ENCODE measurements at places on chromosomes 5 and 9.
A peak's percentile ranks its signal among the peaks of the same experiment; 100 is the strongest.

DNA sequence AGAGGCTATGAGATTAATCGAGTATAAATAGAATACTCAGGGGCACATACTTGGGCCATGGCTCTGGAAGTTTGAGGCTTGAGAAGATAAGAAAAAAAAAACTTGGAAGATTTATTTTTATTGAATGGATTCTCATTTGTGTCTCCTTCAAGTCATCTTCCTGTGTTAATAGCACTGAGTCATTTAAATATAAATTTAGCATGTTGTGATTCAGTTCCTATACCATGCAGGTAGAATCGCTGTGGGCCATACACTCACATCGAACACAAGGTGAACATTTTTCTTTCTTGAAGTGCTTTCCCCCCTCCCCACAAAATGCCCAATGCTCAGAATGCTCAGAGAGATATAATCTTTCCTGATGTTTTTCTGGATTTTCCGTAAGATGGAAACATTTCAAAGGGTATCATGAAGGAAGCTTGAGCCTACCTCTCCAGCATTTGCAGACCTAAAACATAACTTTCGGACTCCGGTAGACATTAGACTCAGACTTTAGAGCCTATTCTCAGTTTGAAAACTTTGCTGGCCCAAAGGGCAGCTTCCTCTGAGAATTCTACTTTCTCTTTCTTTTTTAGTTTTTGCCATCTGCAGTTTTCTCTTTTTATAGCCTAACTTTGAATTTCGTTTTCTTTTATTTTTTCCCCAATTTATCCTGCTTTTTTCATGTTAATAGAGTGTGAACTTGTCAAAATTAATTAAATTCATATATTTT is 737.6 kb upstream of the NUDT12 start:
- DNase-seq = no peak

DNA sequence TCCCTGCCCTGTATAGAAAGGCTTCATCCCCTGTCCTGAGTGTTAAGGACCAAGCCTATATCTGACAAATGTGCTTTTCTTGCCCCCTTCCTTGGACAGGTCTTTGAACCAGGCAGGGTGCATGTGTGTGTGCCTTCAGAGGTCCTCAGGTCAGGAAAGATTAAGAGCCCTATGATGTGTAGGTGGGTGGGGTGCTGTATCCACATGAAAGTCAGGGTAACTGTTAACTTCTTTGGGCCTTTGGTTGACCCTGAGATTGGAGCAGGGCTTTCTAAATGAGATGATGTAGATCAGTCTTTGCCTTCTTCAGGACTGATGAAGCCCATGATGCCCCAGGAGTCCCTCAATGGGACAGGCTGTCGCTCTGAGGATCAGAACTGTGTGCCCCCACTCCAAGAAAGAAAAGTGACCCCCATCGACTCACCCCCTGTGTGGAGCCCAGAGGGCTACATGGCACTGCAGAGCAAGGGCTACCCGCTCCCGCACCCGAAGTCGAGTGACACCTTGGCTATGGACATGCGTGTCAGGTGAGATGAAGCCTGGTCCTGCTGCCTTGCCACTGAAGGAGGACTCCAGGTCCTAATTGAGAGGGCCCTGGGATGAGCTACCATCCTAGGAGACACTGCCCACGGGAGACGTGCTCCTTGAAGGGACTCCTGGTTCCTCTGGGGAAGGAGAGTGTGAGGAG is 29.4 kb upstream of the POMT1 start:
- no peak for DNase-seq

DNA sequence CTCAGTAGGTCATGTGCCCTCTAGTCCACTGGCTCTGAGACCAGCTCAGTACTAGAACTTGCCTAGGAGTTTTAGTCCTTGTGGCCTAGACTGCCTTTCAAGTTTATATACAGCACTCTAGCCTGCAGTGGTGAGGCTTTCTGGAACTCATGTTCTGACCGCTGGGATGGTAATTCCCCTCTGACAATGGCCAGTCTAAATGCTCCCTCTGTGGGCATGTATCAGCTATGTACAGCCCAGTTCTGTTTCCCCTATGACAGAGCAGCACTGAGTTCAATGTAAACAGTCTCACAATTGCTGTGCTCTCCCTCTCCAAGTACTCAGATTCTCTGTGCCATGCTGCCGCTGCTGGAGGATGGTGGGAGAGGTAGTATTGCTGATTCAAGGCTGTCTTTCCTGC is 68.6 kb upstream of the SLC27A6 start:
- no peak for DNase-seq

GRCh38 chr5:84379749-84380148 is 4.9 kb downstream of the EDIL3 start:
- DNase-seq = no peak

DNA sequence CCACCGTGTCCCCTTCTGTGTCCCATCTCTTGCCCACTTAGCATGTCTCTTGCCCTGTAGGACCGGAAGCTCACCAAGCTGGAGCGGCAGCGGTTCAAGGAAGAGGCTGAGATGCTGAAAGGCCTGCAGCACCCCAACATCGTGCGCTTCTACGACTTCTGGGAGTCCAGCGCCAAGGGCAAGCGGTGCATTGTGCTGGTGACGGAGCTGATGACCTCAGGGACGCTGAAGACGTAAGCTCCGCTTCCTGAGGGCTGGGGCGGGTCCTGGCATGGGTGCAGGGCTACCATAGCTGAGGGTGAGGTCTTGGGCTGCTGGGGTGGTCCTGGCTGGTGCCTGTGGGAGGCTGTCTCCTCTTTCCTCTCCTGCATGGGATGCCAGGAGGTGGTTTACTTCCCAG is 45.7 kb downstream of the WNK2 start:
- DNase-seq = no peak

DNA sequence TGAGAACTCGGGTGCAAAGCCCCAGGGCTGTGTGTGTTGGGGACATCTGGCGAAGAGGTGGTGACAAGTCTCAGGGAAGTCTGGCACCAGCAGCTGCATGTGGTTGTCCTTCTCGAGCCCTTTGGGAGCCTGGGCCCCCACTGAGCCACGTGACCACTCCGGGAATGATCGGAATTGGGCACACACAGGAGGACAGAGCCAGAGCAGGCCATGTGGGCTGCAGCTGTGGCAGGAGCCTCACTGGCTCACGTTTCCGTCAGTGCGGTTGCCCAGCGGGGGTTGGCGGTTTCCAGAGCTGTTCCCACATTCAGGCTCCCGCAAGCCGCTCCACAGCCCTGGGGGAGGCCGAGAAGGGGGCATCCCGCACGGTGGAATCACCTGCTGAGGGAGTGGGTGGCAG is 6.8 kb upstream of the CEL start:
- no peak for DNase-seq

DNA sequence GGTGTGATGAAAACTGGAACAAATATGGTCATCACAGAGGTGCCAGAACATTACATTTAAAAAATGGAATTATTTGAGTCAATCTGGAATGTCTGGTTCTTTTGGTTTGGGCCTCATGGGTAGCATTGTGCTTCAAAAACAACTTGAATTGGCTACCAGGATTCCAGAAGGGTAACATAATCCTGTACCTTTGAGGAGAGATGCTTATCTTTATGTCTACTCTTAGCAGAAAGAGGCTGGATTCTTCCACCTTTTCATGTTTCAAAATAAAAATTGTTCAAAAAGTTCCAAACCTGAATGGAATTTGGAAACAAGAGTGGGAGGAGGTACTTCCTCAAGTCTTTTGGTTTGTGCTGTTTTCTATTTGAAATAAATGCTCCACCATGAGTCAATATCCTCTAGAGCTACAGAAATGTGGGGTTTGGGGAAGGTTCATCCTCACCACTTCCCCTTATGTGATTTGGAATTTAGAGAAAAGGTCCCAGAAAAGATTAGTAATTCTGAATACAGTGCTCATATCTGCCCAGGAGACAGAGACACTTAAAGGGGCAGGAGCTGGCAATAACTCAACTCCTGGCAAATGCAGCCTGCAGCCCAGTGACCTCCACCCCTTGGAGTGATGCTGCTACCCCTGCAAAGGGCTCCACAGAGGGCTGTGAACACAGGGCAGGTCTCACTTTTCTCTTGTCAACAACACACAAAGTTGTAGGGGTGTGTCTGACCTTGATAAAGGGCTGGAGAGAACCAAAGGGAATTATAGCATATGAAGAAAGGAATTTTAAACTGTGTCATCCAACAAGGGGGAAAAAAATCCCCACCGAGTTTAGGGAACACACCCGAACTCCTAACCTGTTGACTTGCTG is 272.8 kb downstream of the CWC27 start:
- DNase-seq = no peak

GRCh38 chr5:168086104-168086610 is 205.3 kb upstream of the WWC1 start:
- DNase-seq = no peak

DNA sequence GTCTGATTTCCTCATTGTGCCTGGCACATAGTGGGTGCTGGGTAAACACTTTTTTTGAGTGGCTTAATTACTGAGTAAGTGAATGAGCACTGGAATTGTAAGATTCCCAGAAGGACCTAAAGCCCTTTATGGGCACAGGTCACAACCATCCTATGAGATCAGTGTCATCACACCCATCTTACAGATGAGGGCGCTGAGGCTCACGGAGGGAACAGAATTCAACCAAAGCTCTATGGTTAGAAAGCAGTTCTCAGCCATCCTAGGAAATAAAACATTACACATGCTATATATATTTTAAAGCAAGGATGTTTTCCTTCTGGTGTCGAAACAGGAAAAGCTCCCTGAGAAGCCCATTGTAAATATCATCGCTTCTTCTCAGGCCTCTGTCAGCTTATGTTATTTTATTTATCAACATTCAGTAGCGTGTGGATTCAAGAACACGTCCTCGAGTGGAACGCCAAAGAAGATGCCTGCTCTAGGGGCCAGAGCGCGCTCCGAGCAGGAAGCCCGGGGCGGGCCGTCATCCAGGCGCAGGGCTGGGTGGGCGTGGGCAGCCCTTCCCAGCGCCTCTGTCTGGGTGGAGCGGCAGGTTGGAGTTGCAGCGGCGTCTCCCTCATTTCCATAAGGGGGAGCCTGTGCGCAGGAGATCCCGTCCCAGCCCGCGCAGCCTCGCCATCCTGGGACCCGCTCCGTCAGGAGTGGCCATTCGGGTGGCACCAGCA is 155.8 kb upstream of the SMIM23 start:
- peak; percentile 35 for DNase-seq

GRCh38 chr5:9054322-9054721 is 491.6 kb downstream of the SEMA5A start:
- no peak for DNase-seq

DNA sequence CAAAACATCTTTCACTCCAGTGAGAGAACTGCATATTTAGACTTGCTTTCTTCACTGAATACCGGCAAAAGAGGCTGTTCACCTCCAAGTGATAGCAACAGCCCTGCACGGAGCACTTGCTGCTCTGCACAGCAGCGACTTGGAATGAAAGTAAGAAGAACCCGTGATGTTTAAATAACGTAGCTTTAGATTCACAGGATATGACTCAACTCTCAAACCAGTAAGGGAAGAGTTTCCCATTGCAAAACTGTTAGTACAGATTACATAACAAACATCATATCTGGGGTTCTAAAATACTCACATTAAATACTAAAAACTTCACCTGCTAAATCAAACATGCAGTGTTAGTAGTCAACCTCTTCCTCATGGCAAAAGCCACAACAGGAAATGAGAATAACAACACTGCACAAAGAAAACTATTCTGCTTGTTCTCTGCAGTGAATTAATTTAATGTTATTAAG is 203.4 kb downstream of the MCTP1 start:
- DNase-seq = peak; percentile 29

- DNase-seq = peak; percentile 69
Observed at GRCh38 chr9:128072144-128073021, 4.4 kb downstream of the SLC25A25 start.

GRCh38 chr9:126638571-126639132 is 24.9 kb downstream of the LMX1B start:
- DNase-seq = no peak

DNA sequence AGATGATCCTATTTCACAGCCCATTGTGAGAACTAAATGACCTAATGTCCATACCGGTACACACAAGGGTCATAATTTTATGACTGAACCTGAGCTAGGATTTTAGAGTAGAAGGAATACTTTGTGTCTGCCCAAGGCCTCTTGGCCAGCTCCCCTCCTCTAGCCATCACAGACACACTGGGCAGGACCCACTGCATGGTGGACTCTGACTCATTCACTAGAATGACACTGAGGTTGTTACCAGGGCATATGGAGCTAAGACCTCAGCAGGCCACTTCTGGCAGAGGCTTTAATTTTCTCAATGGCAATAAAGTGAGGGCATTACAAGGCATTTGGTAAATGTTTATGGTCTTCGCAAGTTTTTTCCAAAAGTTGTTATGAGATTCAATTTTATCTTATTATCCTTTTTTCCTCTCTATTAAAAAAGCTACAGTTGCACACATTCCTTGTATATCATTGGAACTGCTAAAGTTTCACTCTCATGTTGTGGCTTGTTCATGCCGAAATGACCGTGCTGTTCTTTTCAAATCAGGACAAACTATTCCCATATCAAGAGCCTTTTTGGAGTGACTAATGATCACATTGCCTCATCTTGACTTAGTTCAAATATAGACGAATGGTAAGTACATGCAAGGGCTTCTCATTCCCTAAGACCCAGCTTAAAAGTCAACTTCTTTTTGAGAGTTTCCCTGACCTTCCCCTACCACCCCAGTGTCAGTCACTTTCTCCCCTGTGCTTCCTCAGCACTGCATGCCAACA is 595.7 kb downstream of the ACTL7B start:
- no peak for DNase-seq

GRCh38 chr5:111537141-111538024 is 25.0 kb upstream of the STARD4 start:
- no peak for DNase-seq

- no peak for DNase-seq
Observed at GRCh38 chr9:103444176-103444575, 449.0 kb downstream of the CYLC2 start.

GRCh38 chr9:9817176-9817575 is 795.6 kb downstream of the PTPRD start:
- no peak for DNase-seq

GRCh38 chr9:76701441-76702039 is 62.7 kb upstream of the PCA3 start:
- no peak for DNase-seq

- no peak for DNase-seq
Observed at GRCh38 chr9:92385001-92385400, 19.4 kb downstream of the OGN start.
